Esophagus squamous epithelium (tissue), 5 donors: ENCODE measurements at places on chromosomes 16 and 17.

GRCh38 chr17:12993631-12994030, 24.2 kb downstream of the ELAC2 start:
- no peak for DNase-seq
- H3K4me1 ChIP-seq = peaks cover 4% of the 10 kb centered on the region
- peaks cover 89% of the 10 kb centered on the region for H3K36me3 ChIP-seq
- no peak overlapping the region for H3K27ac ChIP-seq

GRCh38 chr17:81858967-81859905, 1.1 kb downstream of the P4HB start:
- H3K4me1 ChIP-seq = peaks cover 58% of the 10 kb centered on the region
- DNase-seq = no peak
- peaks cover 62% of the 10 kb centered on the region for H3K36me3 ChIP-seq
- peak overlapping the region; percentile 93 for H3K4me3 ChIP-seq

GRCh38 chr17:15981208-15981607, 18.3 kb downstream of the ZSWIM7 start:
- peaks cover 4% of the 10 kb centered on the region for H3K4me1 ChIP-seq
- no peak overlapping the region for H3K4me3 ChIP-seq
- DNase-seq = no peak
- no peak overlapping the region for H3K27ac ChIP-seq
- peaks cover 85% of the 10 kb centered on the region for H3K36me3 ChIP-seq

DNA sequence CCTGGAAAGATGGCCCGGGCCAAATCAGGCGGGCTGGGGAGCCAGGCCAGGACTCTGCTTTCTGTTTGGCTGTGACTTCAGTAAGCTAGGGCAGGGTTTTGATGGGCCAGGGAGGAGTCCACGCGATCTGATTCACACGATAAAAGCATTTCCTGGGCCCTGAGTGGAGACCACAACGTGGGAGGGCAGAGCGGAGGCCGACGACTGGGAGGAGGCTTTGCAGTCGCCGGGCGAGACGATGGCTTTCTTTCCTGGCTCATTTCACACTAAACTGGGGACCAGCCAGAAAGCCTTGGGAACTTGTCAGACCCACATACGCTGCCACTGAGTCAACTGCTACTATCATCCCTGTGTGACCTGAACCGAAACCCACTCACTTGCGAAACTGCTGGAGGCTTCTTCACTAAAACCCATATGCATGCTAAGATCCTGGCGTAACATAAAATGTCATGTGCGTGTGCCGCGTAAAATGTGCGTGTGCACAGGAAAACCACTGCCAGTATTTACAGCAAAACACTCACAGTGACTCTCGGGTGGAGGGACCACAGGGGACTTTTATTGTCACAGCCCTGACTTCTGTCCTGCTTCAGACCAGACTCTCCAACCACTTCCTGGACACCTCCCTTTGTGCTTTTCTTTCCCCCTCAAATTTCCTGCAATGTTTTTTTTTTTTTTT, 14.2 kb upstream of the RHBDF2 start:
- H3K4me1 ChIP-seq = peaks cover 40% of the 10 kb centered on the region
- no peaks in the 10 kb centered on the region for H3K36me3 ChIP-seq
- H3K27ac ChIP-seq = peak overlapping the region; percentile 60
- no peak for DNase-seq
- H3K4me3 ChIP-seq = peak overlapping the region; percentile 50

- no peaks in the 10 kb centered on the region for H3K27me3 ChIP-seq
- H3K4me1 ChIP-seq = no peaks in the 10 kb centered on the region
- H3K36me3 ChIP-seq = no peaks in the 10 kb centered on the region
- no peak overlapping the region for H3K4me3 ChIP-seq
Measured at GRCh38 chr16:53966821-53967571, 263.0 kb downstream of the FTO start.

DNA sequence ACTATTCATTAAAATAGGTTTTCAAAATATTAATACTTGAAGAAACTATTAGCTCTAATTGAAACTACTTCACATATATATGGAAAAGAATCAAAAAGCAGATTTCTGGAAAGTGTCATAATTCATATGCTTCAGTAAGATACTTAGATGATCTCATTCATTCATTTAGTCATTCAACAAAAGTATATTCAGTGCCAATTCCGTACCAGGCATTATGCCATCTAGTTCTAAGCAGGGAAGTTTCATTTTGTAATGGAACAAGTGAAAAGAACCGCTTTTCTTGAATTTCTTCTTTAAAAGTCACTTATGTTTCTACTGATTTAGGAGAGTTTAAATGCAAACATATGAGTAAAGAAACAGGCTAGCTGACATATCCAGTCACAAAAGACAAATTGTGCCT, 118.3 kb upstream of the FAM20A start:
- H3K36me3 ChIP-seq = no peaks in the 10 kb centered on the region
- DNase-seq = no peak
- H3K4me3 ChIP-seq = no peak overlapping the region
- no peaks in the 10 kb centered on the region for H3K27me3 ChIP-seq
- H3K4me1 ChIP-seq = no peaks in the 10 kb centered on the region
- no peak overlapping the region for H3K27ac ChIP-seq

DNA sequence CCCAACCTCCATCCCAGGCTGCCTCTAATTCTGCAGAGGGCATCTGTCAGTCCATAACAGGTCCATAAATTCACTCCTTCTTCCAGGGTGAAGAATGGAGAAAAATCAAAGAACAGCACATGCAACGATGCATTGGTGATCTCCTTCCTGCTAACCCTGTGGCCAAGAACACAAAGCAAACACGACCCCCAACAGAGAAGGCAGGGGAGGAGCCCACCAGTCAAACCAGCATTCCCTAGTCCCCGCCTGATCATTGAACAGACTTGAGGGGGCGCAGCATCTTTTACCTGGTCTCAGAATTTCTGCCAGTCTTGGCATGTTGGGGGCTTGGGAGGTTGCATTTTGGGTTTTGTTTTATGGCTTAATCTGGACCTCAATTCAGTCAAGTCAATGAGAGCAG, 476.0 kb downstream of the SLC39A11 start:
- peaks cover 49% of the 10 kb centered on the region for H3K4me1 ChIP-seq
- H3K36me3 ChIP-seq = no peaks in the 10 kb centered on the region
- H3K27ac ChIP-seq = no peak overlapping the region
- H3K27me3 ChIP-seq = no peaks in the 10 kb centered on the region

DNA sequence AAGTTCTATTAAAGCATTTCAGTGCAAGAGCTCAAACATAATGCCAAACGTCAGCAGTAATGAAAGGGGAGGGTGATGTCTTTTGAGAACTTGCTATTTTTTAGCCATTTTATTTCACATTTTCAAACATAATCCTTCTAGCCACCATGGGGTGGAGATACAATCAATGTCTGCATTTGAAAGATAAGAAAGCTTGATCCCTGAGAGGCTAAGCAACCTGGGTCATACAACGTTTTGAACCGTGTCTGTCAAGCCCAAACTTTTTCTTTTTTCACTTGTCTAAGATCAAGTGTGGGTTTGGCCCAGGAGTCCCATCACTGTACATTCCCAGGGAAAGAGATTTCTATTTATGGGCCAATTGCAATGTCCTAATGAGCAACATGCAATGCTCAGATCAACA, 331.1 kb downstream of the SLC39A11 start:
- H3K27ac ChIP-seq = no peak overlapping the region
- no peak for DNase-seq
- no peaks in the 10 kb centered on the region for H3K4me1 ChIP-seq
- H3K27me3 ChIP-seq = no peaks in the 10 kb centered on the region

- peaks cover 56% of the 10 kb centered on the region for H3K36me3 ChIP-seq
- no peaks in the 10 kb centered on the region for H3K27me3 ChIP-seq
- DNase-seq = no peak
- H3K4me3 ChIP-seq = no peak overlapping the region
Measured at GRCh38 chr17:59776577-59776976, 69.1 kb downstream of the VMP1 start.

- H3K27ac ChIP-seq = no peak overlapping the region
- H3K4me1 ChIP-seq = peaks cover 6% of the 10 kb centered on the region
- H3K27me3 ChIP-seq = no peaks in the 10 kb centered on the region
Measured at GRCh38 chr16:82456683-82457082, 170.1 kb upstream of the CDH13 start.

GRCh38 chr17:34999456-34999855, 19.1 kb downstream of the LIG3 start:
- DNase-seq = no peak
- no peaks in the 10 kb centered on the region for H3K27me3 ChIP-seq
- no peak overlapping the region for H3K27ac ChIP-seq
- H3K4me1 ChIP-seq = peaks cover 22% of the 10 kb centered on the region
- no peaks in the 10 kb centered on the region for H3K36me3 ChIP-seq
- no peak overlapping the region for H3K4me3 ChIP-seq

- peak overlapping the region; percentile 92 for H3K27ac ChIP-seq
- no peaks in the 10 kb centered on the region for H3K36me3 ChIP-seq
- H3K4me1 ChIP-seq = peaks cover 42% of the 10 kb centered on the region
- H3K4me3 ChIP-seq = no peak overlapping the region
Measured at GRCh38 chr17:61395409-61395982, 4.1 kb upstream of the TBX2 start.

- DNase-seq = no peak
- no peaks in the 10 kb centered on the region for H3K4me1 ChIP-seq
- H3K4me3 ChIP-seq = no peak overlapping the region
- no peak overlapping the region for H3K27ac ChIP-seq
- no peaks in the 10 kb centered on the region for H3K27me3 ChIP-seq
- no peaks in the 10 kb centered on the region for H3K36me3 ChIP-seq
Measured at GRCh38 chr16:75789237-75789636, 62.9 kb upstream of the CPHXL start.

GRCh38 chr17:32551186-32551955, 64.6 kb downstream of the CDK5R1 start:
- DNase-seq = no peak
- peaks cover 18% of the 10 kb centered on the region for H3K4me1 ChIP-seq
- peak overlapping the region; percentile 13 for H3K4me3 ChIP-seq
- peak overlapping the region; percentile 70 for H3K27ac ChIP-seq
- H3K27me3 ChIP-seq = no peaks in the 10 kb centered on the region

- DNase-seq = no peak
Measured at GRCh38 chr17:17216236-17216635, 10.1 kb upstream of the PLD6 start.

DNA sequence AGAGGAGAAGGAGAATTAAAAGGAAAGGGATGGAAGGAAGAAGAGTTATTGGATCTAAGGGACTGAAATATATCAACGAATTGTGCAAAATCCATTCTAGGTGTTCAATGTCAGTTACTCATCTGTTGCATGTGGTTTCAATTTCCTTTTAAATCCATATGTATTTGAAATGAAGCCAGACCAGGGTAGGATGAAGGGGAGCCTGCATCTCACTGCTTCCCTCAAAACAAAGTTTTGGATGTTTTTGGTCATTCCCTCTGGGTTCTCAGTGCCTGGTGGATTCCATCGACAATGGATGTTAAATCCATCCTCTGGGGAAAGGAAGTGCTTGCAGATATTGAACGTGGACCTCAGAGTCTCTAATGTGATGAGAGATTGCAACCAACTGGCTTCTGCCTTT, 103.5 kb upstream of the XYLT1 start:
- DNase-seq = no peak
- H3K4me1 ChIP-seq = peaks cover 3% of the 10 kb centered on the region
- no peak overlapping the region for H3K4me3 ChIP-seq
- no peaks in the 10 kb centered on the region for H3K36me3 ChIP-seq
- no peaks in the 10 kb centered on the region for H3K27me3 ChIP-seq

DNA sequence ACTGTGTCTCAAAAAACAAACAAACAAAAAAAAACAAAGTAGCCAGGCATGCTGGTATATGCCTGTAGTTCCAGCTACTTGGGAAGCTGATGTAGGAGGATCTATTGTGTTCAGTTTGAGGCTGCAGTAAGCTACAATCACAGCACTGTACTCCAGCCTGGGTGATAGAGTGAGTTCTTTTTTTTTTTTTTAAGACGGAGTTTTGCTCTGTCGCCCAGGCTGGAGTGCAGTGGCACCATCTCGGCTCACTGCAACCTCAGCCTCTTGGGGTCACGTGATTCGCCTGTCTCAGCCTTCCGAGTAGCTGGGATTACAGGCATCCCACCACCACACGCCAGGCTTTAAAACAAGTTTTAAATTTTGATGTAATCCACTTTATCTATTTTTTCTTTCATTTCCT, 80.2 kb upstream of the STAC2 start:
- H3K27me3 ChIP-seq = no peaks in the 10 kb centered on the region
- peaks cover 9% of the 10 kb centered on the region for H3K4me1 ChIP-seq
- H3K27ac ChIP-seq = no peak overlapping the region
- no peak overlapping the region for H3K4me3 ChIP-seq
- no peaks in the 10 kb centered on the region for H3K36me3 ChIP-seq
- DNase-seq = no peak

GRCh38 chr16:54370278-54371040, 83.9 kb upstream of the IRX3 start:
- no peaks in the 10 kb centered on the region for H3K27me3 ChIP-seq
- no peaks in the 10 kb centered on the region for H3K36me3 ChIP-seq
- DNase-seq = no peak
- no peak overlapping the region for H3K4me3 ChIP-seq

DNA sequence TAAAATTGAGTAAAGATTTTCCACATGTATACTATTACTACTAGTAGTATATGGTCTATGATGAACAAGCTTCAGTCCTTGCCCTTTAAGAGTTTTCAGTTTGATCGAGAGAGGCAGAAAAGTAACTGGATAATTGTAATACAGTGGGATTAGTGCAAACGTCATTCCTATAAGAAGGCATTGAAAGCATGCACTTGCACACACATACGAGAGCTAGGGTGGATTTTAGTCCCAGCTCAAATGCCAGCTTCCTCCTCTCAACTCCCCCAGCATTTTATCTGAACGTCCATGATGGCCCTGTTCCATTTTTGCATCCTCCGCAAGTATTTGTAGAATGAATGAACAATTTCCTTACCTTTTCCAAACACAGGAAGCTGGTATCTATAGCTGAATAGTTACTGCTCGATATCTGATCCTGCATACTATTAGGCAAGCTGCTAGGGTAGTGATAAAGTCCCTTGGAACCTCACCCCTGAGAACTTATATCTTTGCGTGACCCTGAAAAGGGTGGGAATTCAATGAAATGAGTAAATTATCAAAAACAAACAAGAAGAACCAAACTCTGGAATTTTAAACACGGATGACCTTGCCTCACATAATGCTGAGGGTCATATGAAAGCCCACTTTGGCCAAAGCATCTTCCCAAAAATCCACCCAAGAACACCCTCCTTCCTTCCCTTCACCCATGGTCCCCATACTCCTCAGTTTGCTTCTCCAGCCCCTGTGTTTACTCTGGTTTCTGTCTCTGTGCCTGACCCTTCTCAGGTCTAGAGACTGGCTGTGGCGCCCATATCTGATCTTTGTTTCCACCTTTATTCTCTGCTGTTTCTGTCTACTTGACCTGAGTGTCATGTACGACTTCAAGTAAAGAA, 60.5 kb downstream of the TMEM100 start:
- H3K27me3 ChIP-seq = no peaks in the 10 kb centered on the region
- no peaks in the 10 kb centered on the region for H3K4me1 ChIP-seq
- no peaks in the 10 kb centered on the region for H3K36me3 ChIP-seq
- DNase-seq = no peak
- no peak overlapping the region for H3K27ac ChIP-seq
- H3K4me3 ChIP-seq = no peak overlapping the region

DNA sequence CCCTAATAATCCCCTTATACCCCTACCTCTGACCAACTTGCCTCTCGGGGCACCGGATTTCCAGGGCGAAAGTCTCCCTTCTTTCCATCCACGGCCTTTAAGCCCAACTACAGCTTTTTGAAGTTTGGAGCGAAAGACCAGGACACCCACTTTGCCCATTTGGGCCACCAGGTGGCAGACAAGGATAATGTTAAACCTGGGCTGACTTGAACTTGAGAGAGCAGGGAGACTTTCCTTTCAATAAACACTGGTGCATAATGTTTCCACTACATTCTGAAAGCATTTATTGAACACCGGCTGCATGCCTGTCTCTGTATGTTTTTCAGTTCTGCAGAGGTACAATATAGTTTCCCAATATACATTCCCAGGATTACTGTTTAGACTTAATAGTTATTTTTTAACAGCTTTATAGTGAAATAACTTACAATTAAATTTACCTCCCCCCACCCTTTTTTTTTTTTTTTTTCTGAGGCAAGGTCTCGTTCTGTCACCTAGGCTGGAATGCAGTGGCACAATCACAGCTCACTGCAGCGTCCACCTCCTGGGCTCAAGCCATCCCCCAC, 6.9 kb upstream of the CES3 start:
- peaks cover 15% of the 10 kb centered on the region for H3K27me3 ChIP-seq
- H3K36me3 ChIP-seq = no peaks in the 10 kb centered on the region
- no peak for DNase-seq
